Right renal pelvis (tissue), 4 donors: ENCODE measurements at places on chromosomes 12 and 14.

DNA sequence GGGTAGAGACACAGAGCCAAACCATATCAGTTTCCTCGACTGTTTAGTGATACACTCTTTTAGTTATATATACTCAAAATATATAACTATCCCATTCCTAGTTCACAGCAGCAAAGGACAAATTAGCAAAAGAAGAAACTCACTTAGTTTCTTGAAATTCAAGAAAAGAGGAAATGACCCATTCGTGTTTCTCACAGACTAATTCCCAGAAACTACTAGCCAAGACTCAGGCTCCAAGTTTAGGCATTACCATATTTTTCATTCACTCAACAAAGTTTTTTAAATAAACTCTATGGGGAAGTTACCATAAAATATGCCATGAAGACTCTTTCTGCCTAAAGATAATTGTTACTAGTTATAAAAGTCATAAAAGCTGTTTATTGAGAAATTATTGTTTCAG lies 152.3 kb upstream of the DAAM1 start:
- DNase-seq = no peak

GRCh38 chr14:96108061-96108795 lies 69.1 kb downstream of the C14orf132 start:
- DNase-seq = no peak

- no peak for DNase-seq
Measured at GRCh38 chr12:47188576-47189441, 109.0 kb upstream of the AMIGO2 start.

DNA sequence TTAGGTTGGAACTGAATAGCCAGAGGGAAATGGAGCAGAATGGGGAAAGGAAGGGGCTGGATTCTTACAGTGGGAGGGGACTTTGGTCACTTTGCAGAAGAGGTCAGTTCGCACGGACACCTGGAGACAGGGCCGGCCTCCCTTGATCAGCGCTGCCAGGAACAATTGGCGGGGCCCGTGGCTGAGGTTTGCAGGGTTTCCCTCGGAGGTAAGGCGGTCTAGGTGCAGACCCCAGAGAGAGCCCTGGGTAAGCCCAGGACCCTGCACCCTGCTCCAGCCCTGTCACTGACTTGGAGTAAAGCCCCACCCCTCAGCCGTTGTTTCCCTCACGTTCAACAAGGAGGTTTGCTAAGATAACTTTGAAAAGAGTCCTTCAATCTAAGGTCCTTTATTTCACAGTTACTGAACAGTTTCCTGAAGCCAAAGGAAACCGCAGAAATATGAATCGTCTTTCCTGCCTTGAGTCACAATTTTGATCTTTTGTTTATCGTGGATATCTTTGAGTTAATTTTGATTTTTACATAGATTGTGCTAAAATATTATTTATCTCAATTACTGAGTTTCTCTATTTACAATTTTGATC lies 231.4 kb upstream of the RTL1 start:
- DNase-seq = no peak

DNA sequence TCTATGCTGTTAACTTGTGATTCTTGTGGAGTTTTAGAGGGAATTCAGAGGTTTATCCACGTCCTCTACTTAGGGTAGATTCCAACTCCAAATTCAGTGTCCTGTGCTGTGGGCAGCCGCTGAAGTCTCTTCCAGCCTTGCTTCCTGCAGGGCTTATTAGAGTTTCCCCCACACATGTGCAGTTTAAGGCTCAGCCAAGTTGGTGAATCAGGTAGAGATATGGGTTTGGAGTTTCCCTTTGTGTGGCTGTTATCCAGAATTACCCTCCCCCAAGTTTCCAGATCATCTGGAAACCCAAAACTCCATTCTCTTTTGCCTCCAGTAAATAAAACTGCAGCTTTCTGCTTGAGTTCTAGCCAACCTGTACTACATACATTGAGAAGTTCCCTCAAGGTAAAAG lies 853.7 kb downstream of the GALC start:
- no peak for DNase-seq

DNA sequence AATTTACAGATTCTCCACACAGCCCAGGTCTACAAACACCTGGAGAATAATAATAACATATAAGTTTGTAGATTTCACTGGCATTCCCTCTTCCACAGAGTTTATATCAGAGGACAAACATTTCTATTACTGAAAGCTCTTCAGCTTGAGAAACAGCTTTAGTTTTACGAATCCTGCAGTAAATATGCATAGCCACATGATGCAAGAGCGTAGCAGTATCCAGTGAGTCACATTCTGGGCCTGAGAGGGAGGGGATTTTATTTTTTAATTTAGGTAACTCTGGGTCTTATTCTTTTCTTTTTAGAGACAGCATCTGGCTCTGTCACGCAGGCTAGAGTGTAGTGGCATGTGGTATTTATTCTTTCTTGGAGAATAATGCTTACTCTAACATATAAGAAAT lies 1002.8 kb downstream of the TRHDE start:
- no peak for DNase-seq

GRCh38 chr14:96852823-96853422 lies 55.7 kb downstream of the VRK1 start:
- DNase-seq = no peak

DNA sequence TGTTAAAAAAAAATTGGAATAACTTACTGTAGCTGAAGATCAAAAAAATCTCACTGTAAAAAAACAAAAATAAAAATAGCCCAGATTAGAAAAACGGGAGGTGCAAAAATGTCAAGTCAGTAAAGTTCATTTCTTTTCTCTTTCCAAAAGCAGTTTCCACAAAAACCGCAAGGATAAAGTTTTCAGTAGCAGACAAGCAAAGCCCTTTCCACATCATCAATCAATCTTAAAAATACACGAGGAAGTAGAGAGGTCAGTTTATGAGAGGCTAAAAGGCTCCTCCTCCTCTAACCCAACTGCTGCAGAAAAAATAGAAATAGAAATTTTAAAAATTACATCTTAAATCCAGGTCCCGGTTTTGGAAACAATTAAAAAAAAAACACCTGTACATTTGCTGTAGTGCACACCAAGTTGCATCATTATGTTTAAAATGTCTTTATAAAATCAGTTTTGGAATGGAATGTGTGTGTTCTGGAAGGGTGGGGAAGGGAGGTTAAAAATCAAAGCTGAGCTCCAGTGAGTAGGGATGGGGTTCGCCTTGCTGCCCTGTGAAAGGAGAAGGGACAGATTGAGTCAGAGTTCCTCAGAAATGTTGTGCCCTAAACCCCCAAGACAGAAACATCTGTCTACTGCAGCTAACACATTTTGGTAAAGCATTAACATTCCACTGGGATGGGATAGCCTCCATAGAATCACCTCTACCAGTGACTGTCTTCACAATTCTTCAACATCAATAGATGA lies 5.8 kb downstream of the HNRNPC start:
- DNase-seq = no peak

DNA sequence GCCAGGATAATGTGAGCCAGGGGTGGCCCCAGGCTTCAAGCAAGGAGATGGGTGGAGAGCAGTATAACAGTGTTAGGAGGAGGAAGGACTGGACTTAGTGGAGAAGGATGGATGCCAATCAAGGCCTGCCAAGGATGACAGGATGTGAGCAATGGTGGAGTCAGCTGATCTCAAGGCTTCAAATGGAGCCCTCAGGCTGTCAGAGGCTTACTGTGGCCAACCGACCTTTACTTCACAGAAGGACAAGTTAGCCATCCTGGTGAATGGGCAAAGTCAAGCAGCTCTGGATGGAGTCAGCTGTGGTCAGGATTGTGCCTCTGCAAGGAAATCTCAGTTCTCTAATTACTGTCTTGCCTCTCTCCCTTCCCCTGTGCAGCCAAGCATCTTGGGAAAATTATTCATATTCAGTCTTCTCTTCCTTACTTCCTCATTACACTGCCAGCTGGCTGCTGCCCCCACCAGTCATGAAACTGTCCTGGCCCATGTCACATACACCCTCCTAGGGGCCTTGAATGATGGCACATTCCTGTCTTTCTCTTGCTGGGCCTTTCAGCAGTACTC lies 7.6 kb upstream of the STAT6 start:
- DNase-seq = no peak

DNA sequence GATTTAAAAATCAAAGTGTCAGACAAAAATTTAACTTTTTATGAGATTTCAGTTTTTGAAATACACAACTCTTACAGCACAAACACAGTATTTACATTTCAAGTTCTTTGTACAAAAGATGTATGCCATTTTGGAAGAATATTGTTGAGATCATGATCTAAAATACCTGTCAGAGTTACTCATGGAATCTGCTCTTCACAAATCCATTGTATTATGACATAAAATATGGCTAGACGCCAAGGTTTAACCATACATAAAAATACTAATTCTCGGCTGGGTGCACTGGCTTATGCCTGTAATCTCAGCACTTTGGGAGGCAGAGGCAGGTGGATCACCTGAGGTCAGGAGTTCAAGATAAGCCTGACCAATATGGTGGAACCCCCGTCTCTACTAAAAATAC lies 6.2 kb upstream of the SYCP3 start:
- DNase-seq = no peak

- no peak for DNase-seq
Measured at GRCh38 chr14:90440021-90440451, 43.2 kb downstream of the CALM1 start.

DNA sequence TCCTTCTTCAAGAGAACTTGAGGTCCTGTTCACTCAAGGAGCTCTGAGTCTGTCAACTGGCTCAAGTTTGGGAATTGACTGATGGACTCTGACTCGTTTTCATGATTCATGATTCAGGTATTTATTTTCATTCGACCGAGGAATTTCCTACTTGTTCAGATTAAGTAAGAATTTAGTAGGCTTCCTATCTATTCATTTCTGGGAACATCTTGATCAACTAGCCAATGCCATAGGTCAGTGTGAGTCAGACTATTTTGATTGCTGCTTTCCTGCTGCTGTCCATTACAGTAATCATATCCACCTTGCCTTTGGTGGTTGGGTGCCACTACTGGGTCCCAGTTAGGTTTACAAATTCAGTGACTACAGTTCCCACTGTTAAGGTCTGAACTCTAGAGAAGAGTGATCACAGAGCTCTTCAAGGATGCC lies 6.1 kb downstream of the FAM186A start:
- DNase-seq = no peak

DNA sequence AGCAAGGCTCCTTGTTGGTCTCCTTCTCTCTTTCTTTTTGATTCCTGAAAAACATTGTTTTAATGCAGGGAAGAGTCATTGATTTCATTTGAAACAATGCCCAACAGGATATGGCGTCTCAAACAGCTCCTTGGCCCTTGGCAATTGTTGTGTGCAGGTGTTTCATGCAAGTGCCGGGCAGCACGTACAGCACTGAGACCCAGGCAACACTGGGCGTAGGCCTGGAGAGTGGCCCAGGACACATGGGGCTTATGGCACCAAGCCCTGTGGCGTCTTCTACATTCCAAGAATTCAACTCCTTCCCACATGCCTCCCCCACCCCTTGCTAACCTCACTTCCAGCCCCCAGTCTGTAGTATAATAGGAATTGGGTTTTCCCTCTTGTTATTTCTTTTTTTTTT lies 230.4 kb downstream of the SPTSSA start:
- DNase-seq = no peak

DNA sequence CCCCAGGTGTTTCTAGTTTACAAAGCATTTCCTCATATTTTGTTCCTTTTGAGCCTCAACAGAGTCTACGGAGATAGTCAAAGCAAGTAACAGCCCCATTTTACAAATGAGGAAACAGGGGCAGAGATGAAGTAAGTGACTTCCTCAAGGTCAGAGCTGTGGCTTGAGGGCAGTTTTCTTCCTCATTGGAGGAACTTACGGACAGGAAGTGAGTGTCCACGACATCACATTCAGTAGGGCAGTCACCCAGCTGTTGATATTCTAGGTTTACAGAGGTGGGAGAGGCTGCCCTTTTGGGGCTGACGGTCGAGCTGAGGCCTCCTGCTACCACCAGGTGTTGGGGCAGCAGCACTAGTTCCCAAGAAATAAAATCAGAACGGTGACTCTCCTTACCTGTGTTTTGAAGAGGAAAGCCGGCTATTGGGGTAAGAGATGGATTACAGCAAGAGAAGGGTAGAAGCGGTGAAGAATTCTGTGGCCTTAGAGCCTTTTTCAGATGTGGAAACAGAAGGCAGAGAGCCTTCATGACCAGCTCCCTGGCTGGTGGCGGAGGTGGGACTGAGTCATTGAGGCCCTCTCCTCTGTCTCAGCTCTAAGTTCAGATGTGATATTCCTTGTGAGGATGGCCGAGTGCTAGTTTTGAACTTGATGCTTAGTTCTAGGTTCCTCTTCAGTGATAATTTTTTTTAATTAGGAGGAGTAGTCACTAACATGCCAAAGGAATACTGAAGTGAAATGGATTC lies 41.7 kb downstream of the SUSD6 start:
- DNase-seq = no peak

GRCh38 chr12:53596920-53597363 lies 29.2 kb downstream of the ATF7 start:
- peak; percentile 62 for DNase-seq

DNA sequence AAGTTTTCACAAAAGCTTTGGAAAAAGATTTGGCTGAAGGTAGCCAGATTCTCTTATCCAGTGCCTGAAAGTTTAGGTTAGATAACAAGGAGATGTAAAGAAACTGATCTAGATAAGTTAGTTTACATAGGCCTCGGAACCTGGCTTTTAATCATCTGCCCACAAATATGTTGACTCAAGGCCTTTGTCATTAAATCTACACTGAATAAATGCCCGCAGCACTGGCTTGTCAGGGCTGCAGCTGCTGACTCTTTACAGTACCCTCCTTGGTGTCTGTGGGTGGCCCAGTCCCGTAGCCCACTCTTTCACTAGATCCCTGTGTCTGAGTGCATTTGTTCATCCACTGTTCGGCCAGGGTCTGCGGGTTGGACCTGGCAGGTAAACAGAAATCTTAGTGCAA lies 58.0 kb downstream of the TMEM116 start:
- no peak for DNase-seq

GRCh38 chr12:106345746-106346145 lies 11.8 kb upstream of the POLR3B start:
- no peak for DNase-seq

GRCh38 chr12:53868511-53868986 lies 70.1 kb upstream of the HOXC13 start:
- DNase-seq = peak; percentile 26

DNA sequence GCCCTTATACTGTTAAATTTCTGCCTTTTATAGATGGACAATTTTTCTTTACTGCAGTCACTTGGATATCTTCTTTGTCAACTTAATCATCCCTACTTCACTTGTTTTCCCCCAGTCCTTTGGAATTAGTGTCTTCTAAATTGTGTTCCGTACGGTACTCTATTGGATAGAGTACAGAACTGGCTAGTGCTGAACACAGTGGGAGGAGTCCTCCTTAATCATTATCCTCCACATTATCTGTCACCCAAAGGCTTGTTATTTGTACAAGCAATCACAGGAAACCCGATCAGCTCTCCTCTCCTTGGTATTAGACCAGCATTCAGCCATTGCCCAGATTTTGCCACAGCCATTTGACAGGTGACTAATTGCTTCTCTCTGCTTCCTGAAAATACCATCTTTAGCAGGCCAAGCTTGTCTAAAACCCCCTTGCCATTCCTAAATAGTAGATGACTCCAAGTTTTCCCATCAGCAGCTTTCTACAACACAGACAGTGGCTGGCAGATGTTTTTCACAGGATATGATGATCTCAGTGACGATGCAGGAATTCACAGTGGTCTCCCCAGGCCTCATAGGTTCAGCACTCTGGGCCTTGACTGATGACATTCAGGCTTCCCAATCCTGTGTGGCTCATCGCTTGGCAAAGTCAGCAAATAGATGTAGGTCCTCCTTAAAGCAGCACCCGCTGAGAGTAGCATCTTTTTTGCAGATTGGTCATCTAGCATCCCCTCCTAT lies 216.0 kb upstream of the RGS6 start:
- DNase-seq = no peak
